Gastrocnemius medialis (tissue), 4 donors: ENCODE measurements at places on chromosomes 7 and 10.
A peak's percentile ranks its signal among the peaks of the same experiment; 100 is the strongest.

DNA sequence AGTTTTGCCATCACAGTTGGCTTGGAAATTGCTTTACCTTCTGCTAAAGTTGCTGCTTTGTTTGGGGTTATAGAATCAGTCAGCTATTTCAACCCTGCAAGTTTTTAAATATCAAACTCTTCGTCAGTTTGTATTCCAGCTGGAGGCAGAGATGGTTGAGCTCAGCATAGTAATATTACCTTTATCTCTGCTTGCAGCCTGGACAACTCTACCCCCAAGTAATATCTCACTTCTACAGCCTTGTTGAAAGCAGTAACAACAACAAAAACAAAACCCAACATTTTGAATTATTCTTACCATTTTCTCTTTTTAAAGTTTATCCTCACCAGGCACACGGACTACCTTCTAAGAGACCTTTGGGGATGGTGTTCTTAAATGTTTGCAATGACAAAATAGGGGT is 239.1 kb upstream of the PHF14 start:
- H3K27ac ChIP-seq, result no peak overlapping the region
- no peak overlapping the region for H3K4me3 ChIP-seq
- no peak for DNase-seq
- no peaks in the 10 kb centered on the region for H3K27me3 ChIP-seq

GRCh38 chr7:139774376-139774775 is 3.4 kb downstream of the HIPK2 start:
- no peak overlapping the region for H3K4me3 ChIP-seq
- H3K27ac ChIP-seq, result peak overlapping the region; percentile 94
- no peaks in the 10 kb centered on the region for H3K27me3 ChIP-seq
- peaks cover 39% of the 10 kb centered on the region for H3K4me1 ChIP-seq
- H3K36me3 ChIP-seq, result peaks cover 9% of the 10 kb centered on the region

DNA sequence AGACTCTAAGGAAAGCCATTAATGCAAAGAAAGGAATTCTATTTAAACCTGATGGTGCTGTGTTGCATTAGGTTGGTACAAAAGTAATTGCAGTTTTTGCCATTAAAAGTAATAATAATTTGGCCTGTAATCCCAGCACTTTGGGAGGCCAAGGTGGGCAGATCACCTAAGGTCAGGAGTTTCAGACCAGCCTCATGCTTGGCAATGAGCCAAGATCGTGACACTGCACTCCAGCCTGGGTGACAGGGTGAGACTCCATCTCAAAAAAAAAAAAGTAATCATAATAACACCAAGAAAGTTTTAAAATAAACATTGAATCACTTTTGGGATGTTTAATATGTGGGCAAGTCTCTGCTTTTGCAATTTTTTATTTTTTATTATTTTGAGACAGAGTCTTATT is 107.3 kb upstream of the FRMD4A start:
- H3K27me3 ChIP-seq, result no peaks in the 10 kb centered on the region
- no peak overlapping the region for H3K27ac ChIP-seq

DNA sequence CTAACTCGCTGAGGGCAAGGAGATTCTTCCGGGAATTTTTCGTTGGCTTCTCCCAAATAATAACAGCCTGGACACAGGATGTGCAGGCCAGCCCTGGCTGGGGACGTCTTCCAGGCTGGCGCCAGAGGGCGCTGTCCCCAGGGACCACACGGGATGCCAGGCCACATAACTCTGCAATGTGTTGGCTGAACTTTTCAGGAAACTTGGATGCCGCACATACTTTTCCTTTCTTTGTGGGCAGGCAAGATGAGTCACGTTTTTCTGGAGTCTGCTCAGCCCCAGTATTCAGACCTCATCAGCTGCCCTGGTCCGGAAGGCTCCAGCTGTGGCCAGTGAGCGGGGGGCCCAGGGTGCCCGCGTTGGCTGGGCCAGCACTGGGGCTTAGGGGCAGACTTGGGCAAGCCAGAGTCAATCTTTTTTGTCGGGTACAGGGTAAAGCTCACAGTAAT is 122.7 kb downstream of the PRKAG2 start:
- H3K36me3 ChIP-seq, result no peaks in the 10 kb centered on the region
- DNase-seq, result peak; percentile 86
- no peaks in the 10 kb centered on the region for H3K27me3 ChIP-seq

GRCh38 chr10:119686465-119687191 is 35.4 kb downstream of the BAG3 start:
- no peaks in the 10 kb centered on the region for H3K36me3 ChIP-seq
- peak; percentile 55 for DNase-seq
- H3K27me3 ChIP-seq, result no peaks in the 10 kb centered on the region
- H3K4me1 ChIP-seq, result peaks cover 12% of the 10 kb centered on the region

DNA sequence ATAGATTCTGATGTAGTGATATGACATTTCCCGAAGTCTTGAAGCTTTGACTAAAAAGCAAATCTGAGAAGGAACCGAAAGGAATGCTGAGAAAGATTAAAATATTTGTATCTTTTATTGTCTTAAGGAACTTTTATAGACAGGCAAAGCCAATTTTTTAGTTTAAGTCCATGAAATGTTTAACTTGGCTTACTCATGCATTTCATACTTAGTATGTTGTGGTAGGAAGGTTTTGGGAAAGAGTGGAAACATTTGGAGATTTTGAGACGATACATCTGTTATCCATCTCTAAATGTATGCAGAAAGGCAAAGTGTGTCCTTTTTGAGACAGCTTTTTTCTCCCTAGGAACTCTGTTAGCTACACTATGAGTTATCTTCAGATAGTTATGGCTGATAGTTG is 10.1 kb downstream of the TBC1D12 start:
- no peak overlapping the region for H3K27ac ChIP-seq
- no peaks in the 10 kb centered on the region for H3K27me3 ChIP-seq
- DNase-seq, result no peak
- H3K4me1 ChIP-seq, result peaks cover 19% of the 10 kb centered on the region
- no peak overlapping the region for H3K4me3 ChIP-seq

DNA sequence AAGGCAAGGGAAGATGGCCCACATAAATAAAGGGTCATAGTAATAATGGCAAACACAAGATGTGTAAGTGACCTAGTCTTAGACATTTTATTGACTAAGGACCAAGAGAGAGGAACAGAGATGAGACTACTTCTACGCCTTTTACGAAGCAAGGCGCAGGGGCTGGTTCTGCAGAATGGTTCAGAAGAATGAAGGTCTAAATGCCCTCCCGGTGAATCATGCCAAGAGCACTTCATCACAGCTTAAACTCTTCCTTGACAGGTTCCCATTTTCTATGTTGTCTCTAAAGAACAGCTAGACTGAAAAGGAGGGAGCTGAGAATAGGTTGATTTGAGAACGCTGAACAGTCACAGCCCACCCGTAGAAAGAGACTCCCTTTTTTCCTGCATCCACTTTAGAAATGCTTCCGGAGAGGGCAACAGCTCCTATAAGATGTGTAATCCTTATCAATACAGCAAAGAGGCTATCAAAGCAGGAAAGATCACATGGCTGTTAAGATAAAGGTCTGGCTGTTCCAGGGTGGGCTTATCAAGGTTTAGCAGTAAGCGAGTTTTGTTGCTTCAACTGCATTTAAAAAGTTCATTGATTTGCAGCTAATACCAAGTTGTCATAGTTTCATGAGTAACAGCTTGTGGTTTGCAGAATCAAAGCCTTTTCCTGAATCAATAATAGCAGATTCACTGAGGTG is 93.4 kb upstream of the AUTS2 start:
- no peak for DNase-seq
- no peak overlapping the region for H3K27ac ChIP-seq
- no peaks in the 10 kb centered on the region for H3K36me3 ChIP-seq
- no peaks in the 10 kb centered on the region for H3K4me1 ChIP-seq
- H3K27me3 ChIP-seq, result no peaks in the 10 kb centered on the region

DNA sequence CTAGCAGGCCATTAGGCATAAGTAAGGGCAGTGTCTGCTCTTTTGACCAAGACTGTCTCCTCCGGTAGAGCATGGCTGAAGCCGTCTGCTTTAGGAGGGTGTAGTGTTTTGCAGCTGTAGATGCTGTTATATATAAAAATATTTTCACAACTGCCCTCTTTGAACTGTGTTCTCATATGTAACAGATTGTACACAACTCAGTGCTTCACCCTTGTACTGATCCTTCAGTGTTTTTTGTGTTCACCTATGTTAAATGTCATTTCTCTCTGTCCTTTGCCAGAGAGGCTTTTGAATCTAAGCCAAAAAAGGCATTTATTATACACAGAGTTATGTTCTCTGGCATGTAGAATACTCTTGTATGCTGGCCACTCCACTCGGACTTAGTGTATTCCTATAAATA is 135.5 kb downstream of the BICC1 start:
- no peaks in the 10 kb centered on the region for H3K27me3 ChIP-seq
- no peak overlapping the region for H3K4me3 ChIP-seq
- H3K4me1 ChIP-seq, result peaks cover 60% of the 10 kb centered on the region
- peak overlapping the region; percentile 6 for H3K27ac ChIP-seq
- no peak for DNase-seq

- H3K4me3 ChIP-seq, result no peak overlapping the region
- peaks cover 27% of the 10 kb centered on the region for H3K4me1 ChIP-seq
- no peaks in the 10 kb centered on the region for H3K36me3 ChIP-seq
Measured at GRCh38 chr7:5665094-5666025, 116.1 kb downstream of the RNF216 start.

GRCh38 chr7:121341933-121342332 is 13.1 kb downstream of the WNT16 start:
- no peak overlapping the region for H3K27ac ChIP-seq
- no peaks in the 10 kb centered on the region for H3K4me1 ChIP-seq
- H3K36me3 ChIP-seq, result no peaks in the 10 kb centered on the region
- no peak overlapping the region for H3K4me3 ChIP-seq
- H3K27me3 ChIP-seq, result no peaks in the 10 kb centered on the region

- no peak overlapping the region for H3K27ac ChIP-seq
- no peaks in the 10 kb centered on the region for H3K27me3 ChIP-seq
- H3K36me3 ChIP-seq, result no peaks in the 10 kb centered on the region
- no peak for DNase-seq
Measured at GRCh38 chr10:132710036-132710686, 75.8 kb downstream of the NKX6-2 start.

DNA sequence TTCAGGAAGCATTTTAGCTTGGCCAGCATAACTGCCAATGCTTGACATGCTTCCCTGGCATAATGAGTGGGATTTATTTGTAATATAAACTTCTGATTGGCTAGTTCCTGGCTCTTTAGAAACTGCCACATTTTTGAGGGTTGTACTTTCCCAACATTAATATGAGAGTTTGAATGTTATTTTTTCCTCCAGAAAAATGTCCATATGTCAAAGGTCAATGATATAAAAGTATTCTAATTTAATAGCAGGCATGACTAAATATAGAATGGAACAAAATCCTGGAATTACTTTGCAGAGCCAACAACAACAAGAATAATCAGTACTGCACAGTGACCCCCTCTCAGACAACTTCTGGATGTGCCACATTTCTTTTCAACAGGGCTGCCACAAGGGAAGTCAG is 352.6 kb downstream of the PRPF18 start:
- H3K27ac ChIP-seq, result no peak overlapping the region
- DNase-seq, result no peak
- no peaks in the 10 kb centered on the region for H3K4me1 ChIP-seq
- H3K4me3 ChIP-seq, result no peak overlapping the region
- H3K36me3 ChIP-seq, result no peaks in the 10 kb centered on the region

DNA sequence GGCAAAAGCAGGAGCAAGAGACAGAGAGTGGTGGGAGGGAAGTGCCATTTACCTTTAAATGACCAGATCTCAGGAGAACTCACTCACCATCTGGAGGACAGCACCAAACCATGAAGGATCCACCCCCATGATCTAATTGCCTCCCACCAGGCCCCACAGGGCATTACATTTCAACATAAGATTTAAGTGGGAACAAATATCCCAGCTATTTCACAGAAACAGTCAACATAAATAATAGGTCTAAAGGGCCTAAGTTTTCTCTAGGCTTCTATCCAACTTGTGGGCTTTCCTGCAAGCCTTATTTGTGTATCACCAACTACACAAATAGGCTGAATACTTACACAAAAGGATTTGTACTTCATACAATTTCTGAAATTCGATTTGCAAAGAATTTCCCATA is 196.8 kb upstream of the POT1 start:
- no peaks in the 10 kb centered on the region for H3K36me3 ChIP-seq
- H3K4me1 ChIP-seq, result no peaks in the 10 kb centered on the region
- H3K27me3 ChIP-seq, result no peaks in the 10 kb centered on the region
- no peak overlapping the region for H3K27ac ChIP-seq
- DNase-seq, result no peak

GRCh38 chr10:51269821-51270220 is 195.5 kb downstream of the PRKG1 start:
- H3K4me3 ChIP-seq, result no peak overlapping the region
- no peak for DNase-seq
- no peak overlapping the region for H3K27ac ChIP-seq
- no peaks in the 10 kb centered on the region for H3K27me3 ChIP-seq

- no peaks in the 10 kb centered on the region for H3K36me3 ChIP-seq
- H3K27me3 ChIP-seq, result no peaks in the 10 kb centered on the region
- peak overlapping the region; percentile 83 for H3K27ac ChIP-seq
- DNase-seq, result peak; percentile 77
Measured at GRCh38 chr7:768881-769504, 41.9 kb upstream of the PRKAR1B start.

- no peaks in the 10 kb centered on the region for H3K4me1 ChIP-seq
- H3K27me3 ChIP-seq, result no peaks in the 10 kb centered on the region
- H3K36me3 ChIP-seq, result no peaks in the 10 kb centered on the region
Measured at GRCh38 chr10:11782793-11783557, 40.2 kb upstream of the PROSER2 start.
